ENCODE measurements at places on chromosomes 6 and 20.

- no peak for DNase-seq
Observed at GRCh38 chr6:128112494-128112893, 211.6 kb upstream of the THEMIS start.

DNA sequence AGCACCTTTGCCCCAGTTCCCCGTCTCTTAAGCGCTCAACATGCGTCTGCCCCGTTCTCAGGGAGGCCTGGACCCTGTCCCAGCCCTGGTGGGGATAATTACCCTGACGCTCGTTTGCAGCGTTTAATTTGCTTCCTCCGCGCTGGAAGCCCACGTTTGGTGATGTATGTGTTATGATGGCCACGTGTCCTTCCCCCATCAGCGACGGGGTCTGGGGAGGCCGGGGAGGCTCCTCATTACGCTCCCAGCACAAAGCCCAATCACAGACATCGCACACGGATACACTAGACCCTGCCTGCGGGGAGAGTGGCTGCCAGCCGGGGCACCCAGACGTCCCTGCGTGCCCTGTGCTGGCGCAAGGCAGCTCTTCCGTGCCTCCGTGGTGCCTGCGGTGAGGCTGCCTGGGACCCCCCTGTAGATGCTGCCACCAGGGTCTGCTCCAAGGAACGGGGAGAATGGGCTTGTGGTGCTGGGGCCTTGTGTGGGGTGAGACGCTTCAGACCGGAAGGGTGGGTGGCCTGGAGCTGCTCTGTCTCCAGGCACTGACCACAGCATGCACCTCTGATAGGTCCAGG is 10.2 kb upstream of the CHRNA4 start:
- no peak for DNase-seq

DNA sequence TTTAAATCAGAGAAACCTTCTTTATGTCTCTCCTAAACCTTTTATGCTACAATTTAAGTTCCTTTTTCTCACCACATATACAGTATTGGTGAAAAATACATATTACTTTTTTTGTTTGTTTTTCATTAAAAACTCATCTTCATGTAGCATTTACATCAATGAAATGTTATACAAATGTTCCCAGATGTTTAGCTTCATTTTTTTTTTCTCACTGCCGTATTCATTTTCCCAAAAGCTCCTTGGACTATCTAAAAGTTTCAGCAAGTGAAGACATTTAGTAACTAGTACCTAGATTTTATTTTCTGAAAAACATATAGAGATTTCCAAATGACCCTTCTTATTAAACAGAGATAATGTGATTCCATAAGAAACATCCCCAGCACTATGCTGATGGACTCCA is 128.9 kb downstream of the BMP5 start:
- no peak for DNase-seq

GRCh38 chr6:48222241-48222640 is 111.2 kb upstream of the PTCHD4 start:
- DNase-seq = no peak

DNA sequence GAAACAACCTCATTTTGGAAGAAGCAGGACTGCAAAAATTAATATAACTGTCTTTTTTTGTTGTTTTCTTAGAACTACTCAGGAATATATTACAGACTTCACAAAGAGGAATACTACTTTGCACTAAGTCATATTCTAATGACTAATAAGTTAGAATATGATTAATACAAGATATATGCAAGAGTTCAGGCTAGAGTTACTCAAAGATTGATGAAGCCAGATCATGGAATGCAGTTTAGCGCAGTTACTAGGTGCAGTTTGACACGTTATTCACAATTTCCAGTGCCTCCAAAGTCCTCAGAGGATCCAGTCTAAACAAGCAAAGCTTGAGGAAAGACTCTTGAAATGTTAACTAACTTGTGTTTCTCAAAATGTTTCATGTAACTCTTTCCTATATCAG is 1.2 kb upstream of the MYCT1 start:
- DNase-seq = no peak

GRCh38 chr6:142030115-142030619 is 102.6 kb upstream of the GJE1 start:
- no peak for DNase-seq

DNA sequence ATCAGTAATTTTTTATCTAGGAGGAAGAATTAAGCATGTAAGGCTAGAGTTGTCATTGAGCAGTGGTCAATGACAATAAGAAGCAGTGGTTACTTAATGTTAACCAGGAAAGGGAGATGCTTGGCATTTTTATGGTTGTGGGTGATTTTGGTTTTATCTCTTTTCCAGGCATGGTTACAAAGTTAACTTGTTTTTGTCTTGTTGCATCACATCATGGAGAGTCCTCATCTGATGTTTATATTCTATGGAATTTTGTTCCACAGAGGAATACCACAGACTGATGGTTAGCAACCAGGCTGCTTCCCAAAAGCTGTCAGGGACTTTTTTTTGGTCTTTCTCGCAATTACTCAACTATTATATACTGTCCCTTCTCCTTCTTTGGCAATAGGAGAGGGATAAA is 32.7 kb downstream of the OPRM1 start:
- no peak for DNase-seq

GRCh38 chr6:114690625-114691024 is 347.8 kb upstream of the HS3ST5 start:
- DNase-seq = no peak

DNA sequence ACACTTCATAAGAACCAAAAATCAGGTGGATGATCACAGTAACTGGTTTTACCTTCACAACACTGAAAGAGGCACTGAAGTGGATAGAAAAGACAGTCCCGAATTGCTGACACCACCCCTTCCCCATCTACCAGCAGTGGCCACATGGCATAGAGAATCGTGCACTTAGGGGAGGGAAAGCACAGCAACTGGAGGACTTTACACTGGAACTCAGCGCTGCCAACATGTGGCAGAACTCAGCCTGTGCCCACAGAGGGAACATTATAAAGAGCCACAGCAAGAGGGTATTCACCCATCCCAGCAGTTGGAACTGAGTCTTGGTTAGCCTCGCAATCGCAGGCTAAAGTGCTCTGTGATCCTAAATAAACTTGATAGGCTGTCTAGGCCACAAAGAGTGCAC is 6.5 kb upstream of the KIAA1586 start:
- no peak for DNase-seq

DNA sequence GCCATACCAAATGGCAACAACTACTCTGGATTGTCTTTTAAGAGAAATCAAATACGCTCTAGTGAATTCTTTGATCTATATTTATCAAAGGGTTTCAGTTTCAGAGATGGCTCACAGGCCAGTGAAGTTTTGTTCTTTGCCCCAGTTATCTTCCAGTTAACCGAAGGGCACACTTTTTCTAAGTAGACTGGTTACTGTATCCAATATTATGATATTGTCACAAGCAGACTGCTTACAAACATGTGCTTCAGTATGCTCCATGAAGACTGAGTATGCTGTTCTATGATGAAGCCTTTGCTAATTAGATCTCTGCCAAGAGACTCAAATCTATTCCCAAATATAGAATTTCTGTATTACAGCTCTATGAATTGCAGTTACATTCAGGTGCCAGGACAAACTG is 181.1 kb downstream of the REV3L start:
- no peak for DNase-seq

DNA sequence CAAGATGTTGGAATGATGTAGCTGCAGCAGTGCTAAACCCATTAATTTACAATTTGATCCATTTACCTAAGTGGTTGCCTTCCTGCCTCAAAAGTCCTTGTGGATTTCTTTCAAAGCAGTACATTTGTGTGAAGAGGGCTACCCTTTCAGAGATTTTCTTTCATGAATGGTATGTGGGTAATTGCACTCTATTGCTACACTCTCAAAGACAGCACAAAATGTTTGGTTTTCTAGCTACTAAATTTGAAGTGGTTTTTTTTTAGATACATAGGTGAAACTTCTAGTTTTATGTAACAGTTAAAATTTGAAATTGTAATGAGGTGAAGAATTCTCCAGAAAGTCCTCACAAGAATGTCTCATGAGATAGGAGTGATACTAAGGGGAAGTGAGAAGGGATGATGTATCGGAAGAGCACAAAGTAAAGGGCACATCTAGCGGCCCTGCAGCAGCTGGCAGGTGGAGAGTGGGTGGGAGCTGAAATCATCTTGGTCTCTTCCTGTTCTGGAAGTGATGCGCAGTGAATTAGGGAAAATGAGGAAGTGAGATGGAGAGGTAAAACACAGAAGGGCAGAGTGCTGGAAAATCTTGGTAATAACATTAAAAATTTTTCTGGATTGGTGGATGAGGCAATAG is 236.8 kb upstream of the MAN1A1 start:
- no peak for DNase-seq

DNA sequence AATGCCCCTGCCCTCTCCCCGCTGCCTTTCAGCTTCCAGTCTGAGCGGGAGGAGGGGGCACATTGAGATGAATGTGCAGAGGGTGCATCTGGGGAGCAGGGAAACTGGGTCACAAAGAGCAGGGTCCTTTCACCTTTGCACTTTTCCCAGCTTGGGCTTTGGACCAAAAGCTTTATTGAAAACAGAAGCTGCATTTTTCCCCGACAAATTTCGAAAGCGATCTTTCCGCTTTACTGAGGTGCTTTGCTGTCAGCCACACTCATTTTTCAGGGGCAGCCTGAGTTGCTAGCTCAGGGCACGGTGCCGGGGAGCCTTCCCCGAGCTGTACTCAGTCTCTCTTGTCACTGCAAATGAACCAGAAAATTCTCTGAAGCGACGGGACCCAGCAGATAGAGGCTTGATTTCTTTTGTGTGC is 283.7 kb upstream of the SOX4 start:
- DNase-seq = no peak

DNA sequence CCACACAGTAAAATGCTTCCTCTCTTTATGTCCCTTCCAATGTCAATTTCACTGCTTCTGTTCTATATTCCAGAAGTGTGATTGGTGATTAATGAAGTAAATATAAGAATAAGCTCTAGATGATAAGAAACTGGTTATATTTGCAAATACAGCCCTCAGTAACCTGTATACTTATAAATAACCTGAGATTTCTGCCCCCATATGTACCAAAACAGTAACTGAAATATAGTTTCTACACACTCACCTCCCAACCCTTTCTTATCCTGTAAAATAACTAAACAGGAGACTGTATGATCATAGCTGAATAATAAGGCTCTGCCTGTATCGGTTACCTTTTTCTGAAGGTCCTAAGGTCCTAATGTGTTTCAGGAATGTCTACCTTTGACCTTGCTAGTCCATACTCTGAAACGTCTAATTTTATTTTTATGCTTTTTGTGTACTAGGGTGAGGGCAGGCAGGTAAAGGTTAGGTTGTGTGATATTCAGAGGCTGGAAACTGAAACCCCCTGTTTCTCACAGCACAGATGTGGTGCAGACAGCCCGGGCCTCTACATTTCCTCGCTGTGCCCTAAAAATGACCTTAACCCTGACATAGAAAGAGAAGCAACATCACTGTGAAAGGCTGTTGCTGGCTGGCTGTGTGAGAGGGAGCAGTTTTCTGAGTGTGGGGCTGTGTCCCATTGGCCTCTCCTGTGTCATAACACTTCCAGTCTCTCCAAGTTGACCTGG is 378.8 kb downstream of the CENPW start:
- DNase-seq = no peak

DNA sequence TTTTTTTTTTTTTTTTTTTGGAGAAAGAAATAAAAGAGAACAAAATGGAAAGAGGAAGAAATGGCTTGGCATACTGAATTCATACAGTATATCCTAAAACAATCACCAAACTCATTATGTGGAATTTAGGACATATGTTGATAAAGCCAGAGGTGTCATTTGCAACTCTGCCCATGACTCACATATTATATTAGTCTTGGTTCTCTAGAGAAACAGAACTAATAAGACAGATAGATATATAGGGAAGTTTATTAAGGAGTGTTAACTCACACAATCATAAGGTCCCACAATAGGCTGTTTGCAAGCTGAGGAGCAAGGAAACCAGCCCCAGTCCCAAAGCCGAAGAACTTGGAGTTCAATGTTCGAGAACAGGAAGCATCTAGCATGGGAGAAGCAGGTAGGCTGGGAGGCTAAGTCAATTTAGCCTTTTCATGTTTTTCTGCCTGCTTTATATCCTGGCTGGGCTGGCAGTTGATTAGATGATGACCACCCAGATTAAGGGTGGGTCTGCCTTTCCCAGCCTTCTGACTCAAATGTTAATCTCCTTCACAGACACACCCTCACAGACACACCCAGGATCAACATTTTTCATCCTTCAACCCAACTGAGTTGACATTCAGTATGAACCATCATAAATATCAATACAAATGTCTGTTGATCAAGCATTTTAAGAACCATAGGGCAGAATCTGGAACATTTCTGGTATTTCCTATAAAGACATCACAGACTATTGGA is 102.3 kb downstream of the UBE3D start:
- DNase-seq = no peak

GRCh38 chr20:47031821-47032220 is 137.2 kb downstream of the EYA2 start:
- no peak for DNase-seq

GRCh38 chr6:154933181-154933827 is 61.8 kb upstream of the TIAM2 start:
- no peak for DNase-seq

DNA sequence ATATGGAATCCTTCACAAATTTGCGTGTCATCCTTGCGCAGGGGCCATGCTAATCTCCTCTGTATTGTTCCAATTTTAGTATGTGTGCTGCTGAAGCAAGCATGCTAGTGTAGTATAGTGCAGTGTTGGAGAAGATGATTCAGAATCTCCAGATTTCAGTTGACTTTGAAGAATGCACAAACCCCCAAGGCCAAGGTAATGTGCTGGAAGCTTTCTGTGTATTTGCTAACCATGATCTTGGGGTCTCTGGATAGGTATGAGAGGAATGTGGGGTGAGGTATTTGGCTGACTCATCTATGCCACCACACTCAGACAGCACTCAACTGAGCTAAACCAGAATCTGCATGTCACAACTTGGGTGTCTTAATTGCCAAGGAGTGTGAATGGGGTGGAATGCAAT is 42.6 kb upstream of the DEK start:
- DNase-seq = no peak

DNA sequence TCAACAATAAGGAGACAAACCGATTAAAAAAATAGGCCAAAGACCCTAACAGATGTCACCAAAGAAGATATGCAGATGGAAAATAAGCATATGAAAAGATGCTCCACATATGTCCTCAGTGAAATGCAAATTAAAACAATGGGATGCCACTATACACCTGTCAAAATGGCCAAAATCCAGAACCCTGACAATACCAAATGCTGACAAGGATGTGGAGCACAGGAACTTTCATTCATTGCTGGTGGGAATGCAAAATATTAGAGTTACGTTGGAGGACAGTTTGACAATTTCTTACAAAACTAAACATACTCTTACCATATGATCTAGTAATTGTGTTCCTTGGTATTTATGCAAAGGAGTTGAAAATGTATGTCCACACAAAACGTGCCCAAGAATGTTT is 1.8 kb upstream of the ZNF184 start:
- DNase-seq = no peak

DNA sequence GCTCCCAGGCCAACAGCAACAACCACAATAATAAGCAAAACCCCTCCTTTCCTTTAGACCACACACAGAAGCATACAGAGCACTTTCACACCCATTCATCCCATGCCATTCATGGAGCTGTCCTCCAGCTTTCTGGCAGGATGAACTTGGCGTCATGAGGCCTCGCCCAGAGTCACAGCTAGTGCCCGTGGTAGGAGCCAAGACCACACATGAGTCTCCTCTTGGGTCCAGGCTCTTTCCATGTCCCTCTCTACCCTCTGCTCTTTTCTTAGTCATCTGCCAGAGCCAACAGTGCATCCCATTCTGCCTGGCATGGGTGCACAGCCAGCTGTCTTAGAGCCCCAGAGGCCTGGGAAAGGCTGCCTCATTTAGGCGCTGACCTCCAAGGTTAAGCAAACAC is 1.8 kb upstream of the TGM3 start:
- no peak for DNase-seq
